ENCODE measurements at places on chromosomes 3 and 15. TPM values are rescaled to one million over a fixed set of nuclear protein-coding genes. Genes with fewer than 3 reads are reported as not detected.

AMIGO3 gene
- 0.59 TPM for total RNA-seq

CADM2 gene
- not detected for total RNA-seq

RYR3 gene
- total RNA-seq: under 0.01 TPM

SLC28A2 gene
- total RNA-seq: not detected

GABRR3 gene
- total RNA-seq: not detected

ADAMTSL3 gene
- 0.75 TPM for total RNA-seq

CPNE9 gene
- total RNA-seq: not detected

TM6SF1 gene
- total RNA-seq: 3.3 TPM
